ENCODE measurements at places on chromosomes 4 and X.

DNA sequence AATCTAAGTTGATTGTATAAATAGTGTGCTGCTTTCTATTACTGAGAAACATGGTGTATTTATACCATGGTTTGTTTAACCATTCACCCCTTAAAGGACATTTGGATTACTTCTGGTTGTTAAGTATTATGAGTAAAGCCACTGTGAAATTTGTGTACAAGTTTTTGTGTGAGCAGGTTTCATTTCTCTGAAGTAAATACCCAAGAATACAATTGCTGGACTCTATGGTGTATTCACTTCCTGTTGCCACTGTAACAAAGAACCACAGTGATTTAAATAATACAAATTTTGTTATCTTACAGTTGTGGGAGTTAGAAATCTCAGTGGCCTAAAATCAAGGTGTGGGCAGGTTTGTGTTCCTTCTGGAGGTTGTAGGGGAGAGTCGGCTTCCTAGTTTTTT is 869.6 kb downstream of the CCSER1 start:
- DNase-seq: no peak

GRCh38 chr4:56197387-56197786 is 189.9 kb downstream of the AASDH start:
- DNase-seq: no peak

DNA sequence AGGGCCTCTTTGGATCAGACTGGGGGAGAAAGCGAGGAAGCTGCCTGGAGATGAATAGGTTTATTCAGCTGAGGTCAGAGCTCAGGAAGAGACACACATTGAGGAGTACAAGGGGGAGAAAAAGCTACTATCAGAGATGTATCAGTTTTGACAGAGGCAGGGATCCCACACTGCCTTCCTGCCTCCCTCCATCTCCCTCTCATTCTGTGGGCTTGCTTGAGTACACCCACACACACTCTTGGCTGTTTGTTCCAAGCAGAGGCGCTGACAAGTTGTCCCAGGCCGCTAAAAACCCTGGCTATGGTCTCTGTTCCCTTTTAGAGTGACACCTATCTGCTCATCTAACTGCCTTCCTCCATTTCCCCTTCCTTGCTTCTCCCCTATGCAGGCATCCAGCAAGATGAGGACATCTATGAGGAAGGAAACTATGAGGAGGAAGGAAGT is 5.2 kb downstream of the TSPYL2 start:
- DNase-seq: no peak

- no peak for DNase-seq
Observed at GRCh38 chr4:153142700-153143438, 61.4 kb upstream of the TRIM2 start.

- no peak for DNase-seq
Observed at GRCh38 chr4:79049840-79050540, 110.8 kb upstream of the PAQR3 start.

DNA sequence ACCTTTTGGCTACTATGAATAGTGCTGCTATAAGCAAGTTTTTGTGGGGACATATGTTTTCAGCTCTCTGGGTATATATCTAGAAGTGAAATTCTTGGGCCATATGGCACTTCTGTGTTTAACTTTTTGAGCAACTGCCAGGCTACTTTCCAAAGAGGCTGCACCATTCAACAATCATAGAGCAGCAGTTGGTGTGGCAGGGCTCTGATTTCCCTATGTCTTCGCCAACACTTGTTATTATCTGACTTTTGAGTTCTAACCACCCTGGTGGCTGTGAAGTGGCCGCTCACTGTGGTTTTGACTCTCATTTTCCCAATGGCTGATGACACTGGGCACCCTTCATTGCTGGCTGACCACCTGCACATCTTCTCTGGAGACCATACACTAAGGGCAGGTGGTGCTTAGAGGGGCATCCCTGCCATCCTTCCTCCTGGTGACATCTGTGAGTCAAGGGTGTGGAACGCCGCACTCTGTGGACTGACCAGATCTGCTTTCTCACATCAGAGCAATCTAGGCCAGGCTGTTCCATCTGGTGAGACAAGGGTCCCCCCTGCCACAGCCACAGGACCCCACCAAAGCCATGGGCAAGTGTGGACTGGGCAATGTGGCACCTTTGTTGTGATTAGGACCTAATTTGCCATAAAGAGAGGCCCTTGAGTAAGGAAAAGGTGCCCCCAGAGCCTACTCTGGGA is 49.6 kb downstream of the ZFYVE28 start:
- no peak for DNase-seq

GRCh38 chr4:184688447-184688846 is 38.9 kb downstream of the PRIMPOL start:
- no peak for DNase-seq

Data from SIG-M5 (cell line).